CD4-positive, alpha-beta T cell treated with Interleukin-12 subunit alpha and Interleukin-12 subunit beta, for 1 hour (primary cell): ENCODE measurements at places on chromosomes 11 and 22.

- DNase-seq: no peak
These were observed 157.3 kb downstream of the AASDHPPT start for GRCh38 chr11:106234794-106235193.

DNA sequence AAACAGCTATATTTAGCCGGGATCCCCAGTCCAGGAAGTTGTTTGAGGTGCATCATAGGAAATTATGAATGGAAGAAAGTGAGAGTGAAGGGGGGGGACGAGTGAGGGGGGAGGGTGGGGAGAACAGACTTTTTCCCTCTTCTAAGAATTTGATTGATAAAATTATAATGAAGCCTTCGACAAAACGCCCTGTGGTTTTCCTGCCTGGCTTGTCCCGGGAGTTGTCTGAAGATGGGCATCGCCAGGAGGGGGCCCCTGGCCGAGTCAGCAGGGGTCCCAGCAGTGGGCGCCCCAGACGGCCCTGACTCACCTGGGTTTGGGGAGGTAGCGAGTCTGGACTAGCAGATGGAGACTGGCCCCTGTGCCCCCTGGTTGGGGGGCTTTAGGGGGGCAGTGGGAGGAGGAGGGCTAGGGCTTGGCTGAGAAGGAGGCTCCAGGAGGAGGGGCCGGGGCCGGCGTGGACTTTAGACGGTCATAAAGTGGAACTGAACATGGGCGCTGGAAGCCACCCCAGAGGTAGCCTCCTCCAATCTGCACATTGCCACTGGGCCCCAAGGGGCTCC is 336 bp upstream of the LIF start:
- no peak for DNase-seq

- no peak for DNase-seq
These were observed 176.0 kb downstream of the CHST1 start for GRCh38 chr11:45489281-45489905.

DNA sequence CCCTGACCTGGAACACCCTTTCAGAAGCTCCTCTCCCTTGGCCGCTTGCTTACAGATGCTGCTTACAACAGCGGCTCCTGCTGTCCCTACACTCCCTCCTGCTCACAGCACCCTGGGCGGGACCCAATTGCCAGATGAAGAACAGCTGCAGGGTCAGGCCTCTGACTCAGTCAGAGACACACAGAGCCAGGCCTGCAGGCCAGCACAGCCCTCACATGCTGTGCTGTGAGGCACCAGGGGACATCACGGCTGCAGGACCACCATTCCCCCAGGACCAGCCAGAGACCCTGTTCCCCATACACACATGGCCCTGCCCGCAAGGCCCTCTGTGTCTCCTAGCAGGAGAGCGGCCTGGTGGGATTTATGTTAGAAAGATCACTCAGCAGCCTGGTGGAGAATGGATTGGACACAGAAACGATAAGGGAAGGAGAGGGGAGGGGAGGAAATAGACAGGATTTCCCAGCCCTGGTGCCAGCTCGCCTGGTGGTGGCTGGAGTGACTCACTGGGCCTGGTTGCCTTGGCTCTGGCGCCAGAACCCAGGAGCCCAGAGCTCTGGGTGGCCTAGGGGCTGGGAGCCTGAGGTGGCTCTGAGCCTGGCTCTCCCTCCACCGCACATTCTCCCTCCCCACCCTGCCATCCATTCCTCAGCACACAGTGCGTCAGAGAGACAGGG is 6.7 kb downstream of the CAPN5 start:
- DNase-seq: no peak

GRCh38 chr22:44935724-44936123 is 74.1 kb downstream of the PHF21B start:
- no peak for DNase-seq

- no peak for DNase-seq
These were observed 28.1 kb downstream of the ALKBH3 start for GRCh38 chr11:43908683-43909082.

GRCh38 chr11:78615724-78616123 is 41.1 kb upstream of the NARS2 start:
- DNase-seq: no peak

DNA sequence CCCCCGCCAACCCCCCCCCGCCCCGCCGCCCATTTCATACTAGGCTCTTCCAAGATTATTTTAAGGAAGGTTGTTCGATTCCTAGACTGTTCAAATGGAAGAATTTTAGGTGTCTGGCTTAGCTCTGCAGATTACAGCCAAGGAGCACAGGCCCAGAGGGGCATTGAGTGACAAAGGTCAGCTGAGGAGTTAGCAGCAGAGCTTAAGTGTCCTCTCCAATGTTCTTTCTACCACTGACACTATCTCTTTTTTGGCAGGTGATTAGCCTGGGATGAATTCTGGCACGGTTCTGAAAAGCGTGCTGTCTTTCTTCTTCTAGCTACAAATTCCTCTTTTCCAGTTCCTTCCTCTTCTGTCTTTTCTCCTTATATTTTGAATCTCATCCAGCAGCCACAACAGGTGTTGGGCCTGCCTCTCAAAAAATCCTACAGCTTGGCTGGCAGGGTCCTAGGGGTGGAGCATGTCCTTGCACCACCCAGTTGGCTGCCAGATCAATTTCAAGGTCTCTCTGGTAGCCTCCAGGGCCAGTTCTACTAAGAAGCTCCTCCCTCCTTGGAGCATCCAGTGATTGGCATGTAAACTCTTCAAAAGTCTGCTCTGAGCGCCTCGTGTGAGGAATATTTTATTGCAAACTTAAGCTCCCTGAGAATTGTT is 23.0 kb downstream of the KCNE3 start:
- no peak for DNase-seq

GRCh38 chr11:18016789-18017188 is 3.9 kb upstream of the SERGEF start:
- DNase-seq: no peak

DNA sequence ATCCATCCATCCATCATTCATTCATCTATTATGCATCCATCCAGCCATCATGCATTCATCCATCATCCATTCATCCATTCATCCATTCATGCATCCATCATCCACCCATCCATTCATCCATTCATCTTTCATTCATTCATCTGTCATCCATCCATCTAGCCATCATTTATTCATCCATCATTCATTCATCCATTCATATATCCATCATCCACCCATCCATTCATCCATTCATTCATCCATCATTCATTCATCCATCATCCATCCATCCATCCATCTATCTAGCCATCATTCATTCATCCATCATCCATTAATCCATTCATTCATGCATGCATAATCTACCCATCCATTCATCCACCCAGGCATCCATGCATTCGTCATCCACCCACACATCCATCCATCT is 1450.3 kb downstream of the TBC1D22A start:
- DNase-seq: no peak

DNA sequence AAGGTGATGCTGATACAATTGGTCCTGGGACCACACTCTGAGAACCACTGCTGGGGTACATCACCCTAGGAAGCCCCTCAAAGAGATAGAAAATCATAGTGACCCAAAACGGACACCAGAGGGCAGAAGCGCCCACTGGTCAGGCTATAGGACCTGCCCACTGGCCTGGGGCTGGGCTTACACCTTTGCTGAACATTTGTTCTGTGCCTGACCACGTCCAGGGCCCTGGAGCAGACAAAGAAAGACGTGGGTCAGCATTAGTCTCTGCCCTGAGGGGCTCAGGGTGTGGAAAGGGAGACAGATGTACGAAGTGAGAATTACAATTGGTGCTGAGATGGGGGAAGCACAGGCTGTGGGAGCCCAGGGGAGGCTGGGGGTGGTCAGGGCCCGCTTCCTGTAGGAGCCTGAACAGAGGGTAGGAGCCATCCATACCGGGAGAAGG is 14.4 kb upstream of the SERPINH1 start:
- DNase-seq: peak; percentile 36

DNA sequence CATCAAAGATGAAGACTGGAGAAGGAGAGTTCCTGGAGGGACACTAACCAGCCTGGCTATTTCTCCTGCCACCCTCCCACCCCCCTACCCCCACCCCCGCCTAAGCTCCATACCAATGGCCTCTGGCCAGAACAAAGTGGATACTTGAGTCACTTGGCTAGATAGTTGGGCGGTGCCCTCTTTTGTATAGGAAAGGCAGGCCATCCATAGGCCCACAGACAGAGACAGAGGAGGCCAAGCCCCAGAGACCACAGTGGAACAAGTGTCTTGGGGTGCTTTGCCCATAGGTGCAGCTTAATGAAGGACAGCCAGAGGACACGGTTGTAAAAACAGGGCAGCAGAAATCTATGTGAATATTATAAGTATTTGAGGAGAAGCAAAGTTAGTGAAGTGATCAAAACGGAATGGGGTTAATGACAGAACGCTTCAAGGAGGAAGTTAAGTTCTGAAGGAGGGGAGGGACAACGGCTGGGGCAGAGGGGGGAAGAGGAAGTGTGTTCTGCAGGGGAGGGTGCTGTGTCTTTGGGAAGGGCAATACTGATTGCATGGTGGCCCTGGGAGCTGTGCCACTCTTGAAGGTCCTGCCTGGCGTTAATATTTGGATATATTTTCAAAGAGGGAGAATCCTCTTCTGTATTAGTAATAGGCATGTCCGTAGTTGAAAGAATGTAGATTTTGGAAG is 32.7 kb downstream of the FLI1 start:
- peak; percentile 59 for DNase-seq
